Skin of body (tissue), 3 donors: ENCODE measurements at places on chromosomes 6 and 20. TPM values are rescaled to one million over a fixed set of nuclear protein-coding genes. Genes with fewer than 3 reads are reported as not detected.

- DNase-seq = no peak
Observed at GRCh38 chr6:149271348-149272340, 45.9 kb upstream of the TAB2 start.

DNA sequence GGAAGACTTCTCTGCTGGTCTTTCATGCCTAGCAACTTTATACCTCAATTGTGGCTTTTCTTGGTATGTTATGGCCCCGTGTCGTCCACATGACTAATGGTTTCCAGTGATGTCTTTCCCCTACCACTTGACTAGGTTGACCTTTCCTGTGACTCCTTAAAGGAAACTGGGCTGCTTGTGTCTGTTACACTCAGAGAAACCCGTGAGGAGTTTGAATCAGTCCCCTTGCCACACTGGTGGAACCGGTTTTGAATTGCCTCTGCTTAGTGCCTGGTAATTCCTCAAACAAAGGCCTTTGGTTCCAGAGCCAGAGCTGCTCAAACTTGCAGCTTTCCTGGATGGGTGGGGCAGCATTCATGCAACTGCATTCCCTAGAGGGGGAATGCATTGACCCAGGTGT is 21.9 kb downstream of the ECT2L start:
- DNase-seq = peak; percentile 37

- no peak for DNase-seq
Observed at GRCh38 chr6:6659600-6660327, 71.2 kb downstream of the LY86 start.

DNA sequence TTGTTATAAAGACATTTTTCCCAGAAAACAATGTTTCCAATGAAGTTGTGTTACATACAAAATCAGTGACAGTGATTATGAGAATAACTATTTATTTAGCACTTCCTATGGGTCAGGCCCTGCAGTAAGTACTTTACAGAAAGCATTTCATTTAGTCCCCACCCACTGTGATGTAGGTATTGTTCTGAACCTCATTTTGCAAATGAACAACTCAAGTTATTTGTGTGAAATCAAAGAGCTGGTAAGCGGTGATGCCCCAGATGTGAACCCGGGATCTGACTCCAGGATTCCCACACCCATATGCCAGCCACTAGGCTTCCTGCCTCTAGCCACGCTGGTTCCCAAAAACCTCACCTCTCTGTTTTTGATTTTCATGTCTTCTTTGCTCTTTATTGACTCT is 30.9 kb downstream of the FAXC start:
- no peak for DNase-seq

The MAFB gene
- total RNA-seq = 20.6 TPM
